ENCODE measurements at places on chromosomes 12 and 14.

- no peak for DNase-seq
Measured at GRCh38 chr12:116354950-116355783, 77.7 kb upstream of the MED13L start.

GRCh38 chr12:111024205-111024801, 103.9 kb upstream of the MYL2 start:
- peak; percentile 20 for DNase-seq

DNA sequence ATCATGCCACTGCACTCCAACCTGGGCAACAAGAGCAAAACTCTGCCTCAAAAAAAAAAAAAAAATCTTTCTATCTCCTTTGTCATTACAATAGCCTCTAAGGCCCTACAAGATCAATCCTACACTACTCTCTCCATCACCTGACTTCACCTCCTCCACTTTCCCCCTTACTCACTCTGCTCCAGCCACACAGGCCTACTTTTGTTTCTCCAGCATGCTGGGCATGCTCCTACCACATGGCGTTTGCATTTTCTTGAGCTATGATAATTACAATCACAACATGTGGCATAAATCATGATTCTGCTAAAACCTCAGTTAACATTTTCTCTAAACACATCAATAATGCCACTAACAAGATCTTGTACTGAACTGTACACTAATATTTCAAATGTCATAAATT, 7.8 kb downstream of the PPP1R13B start:
- DNase-seq, result no peak

GRCh38 chr14:59301354-59301753, 112.9 kb downstream of the DAAM1 start:
- DNase-seq, result no peak

- DNase-seq, result peak; percentile 52
Measured at GRCh38 chr14:78022059-78022458, 148.1 kb upstream of the NRXN3 start.

- DNase-seq, result no peak
Measured at GRCh38 chr12:113022563-113023297, 33.8 kb upstream of the DTX1 start.

- DNase-seq, result no peak
Measured at GRCh38 chr14:94175011-94175745, 1.1 kb downstream of the PPP4R4 start.

DNA sequence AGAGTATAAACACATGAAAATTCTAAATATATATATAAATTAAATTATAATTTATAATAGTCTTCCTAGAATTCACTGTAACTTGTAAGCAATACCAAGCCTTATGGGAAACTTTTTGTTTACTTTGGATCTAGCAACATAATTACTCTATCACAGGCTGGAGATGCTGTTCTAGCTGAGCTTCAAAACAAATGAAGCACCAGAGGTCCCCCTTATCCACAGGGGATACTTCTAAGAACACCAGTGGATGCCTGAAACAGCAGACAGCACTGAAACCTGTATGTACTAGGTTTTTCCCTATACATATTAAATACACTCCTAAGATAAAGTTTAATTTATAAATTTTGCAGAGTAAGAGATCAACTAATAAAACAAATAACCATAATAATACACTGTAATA, 96.6 kb downstream of the CDK17 start:
- DNase-seq, result no peak

- no peak for DNase-seq
Measured at GRCh38 chr12:93638095-93638494, 39.1 kb upstream of the CRADD start.

- DNase-seq, result no peak
Measured at GRCh38 chr12:4438834-4439596, 6.6 kb downstream of the FGF6 start.

- DNase-seq, result no peak
Measured at GRCh38 chr12:20527417-20528163, 159.3 kb downstream of the PDE3A start.

- DNase-seq, result no peak
Measured at GRCh38 chr14:30608533-30609006, 13.5 kb upstream of the SCFD1 start.

DNA sequence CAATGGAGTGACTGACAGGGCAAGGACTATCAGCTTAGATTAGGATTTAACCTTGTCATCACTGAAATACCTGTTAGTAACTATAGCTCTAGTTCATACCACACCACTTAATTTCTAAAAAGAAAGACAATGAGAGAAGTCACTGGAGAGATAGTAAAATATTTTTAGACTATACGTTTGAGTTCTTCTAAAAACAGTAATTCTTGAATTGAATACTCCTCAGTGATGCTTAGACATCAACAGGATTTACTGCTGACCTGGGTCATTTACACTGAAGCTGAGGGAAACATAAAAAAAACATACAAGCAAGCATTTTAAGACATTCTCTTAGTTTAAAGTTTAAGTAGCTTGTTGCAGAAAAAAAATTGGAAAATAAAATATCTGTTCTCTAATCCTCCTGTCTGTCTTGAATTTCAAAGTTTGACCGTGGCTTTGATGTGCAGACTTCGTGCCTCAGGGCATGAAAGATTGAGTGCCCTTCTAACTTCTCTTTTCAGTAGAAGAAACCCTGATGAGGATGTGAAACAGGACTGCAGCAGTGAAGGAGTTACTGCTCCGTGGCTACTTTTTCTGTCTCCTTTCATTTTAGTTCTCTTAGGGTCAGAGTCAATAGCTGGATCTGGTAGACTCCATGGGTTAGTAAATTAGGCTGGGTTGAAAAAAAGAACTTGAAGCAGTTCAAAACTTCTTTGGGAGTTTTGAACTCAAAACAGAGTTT, 172.2 kb downstream of the PTPRO start:
- no peak for DNase-seq

DNA sequence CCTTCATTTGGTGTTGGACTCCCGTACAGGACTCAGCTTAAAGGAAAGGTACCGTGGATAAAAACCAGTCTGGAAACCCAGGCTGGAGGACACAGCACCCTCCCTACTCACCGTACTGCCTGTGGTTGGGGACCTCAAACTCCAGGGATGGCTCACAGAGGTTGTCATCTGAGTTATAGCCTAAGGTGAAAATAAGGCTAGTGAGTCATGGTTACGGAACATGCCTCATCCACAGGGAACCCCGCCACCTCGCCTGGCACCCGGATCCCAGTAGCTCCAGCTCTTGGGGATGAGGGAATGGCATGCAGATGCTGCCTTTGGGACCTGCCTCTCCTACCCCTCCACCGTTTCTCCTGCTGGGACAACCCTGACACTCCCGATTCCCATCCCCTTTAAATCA, 36.8 kb upstream of the GPR68 start:
- no peak for DNase-seq

GRCh38 chr14:33808187-33808586, 142.7 kb downstream of the EGLN3 start:
- no peak for DNase-seq

GRCh38 chr12:3197131-3197818, 120.1 kb downstream of the TSPAN9 start:
- DNase-seq, result no peak

GRCh38 chr12:52531566-52532300, 11.5 kb upstream of the KRT5 start:
- DNase-seq, result no peak

DNA sequence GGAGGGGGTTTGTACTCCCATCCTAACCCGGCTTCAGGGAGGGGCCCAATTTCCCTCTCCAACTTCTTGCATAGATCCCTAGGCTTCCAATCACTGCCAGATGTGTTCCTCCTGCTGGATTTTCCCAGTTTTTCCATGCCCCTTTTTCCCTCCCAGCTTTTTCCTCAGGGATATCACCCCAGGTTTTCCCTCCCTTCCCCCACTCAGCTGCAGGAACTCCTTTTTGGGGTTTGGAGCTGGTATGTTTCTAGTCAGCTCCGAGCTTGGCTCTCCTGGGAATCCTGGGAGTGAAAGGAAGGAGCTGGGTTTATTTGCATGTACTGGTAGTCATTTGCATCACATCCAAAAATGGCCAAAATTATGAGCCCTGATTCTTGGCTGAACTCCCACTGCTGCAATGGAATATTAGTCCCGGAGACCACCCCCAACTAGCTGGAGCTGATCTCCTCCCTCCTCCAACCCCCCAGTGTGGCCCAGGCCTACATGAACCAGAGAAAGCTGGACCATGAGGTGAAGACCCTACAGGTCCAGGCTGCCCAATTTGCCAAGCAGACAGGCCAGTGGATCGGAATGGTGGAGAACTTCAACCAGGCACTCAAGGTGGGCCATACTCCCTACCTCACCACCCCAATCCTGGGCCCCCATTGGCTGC, 1.4 kb upstream of the RDH5 start:
- DNase-seq, result no peak

DNA sequence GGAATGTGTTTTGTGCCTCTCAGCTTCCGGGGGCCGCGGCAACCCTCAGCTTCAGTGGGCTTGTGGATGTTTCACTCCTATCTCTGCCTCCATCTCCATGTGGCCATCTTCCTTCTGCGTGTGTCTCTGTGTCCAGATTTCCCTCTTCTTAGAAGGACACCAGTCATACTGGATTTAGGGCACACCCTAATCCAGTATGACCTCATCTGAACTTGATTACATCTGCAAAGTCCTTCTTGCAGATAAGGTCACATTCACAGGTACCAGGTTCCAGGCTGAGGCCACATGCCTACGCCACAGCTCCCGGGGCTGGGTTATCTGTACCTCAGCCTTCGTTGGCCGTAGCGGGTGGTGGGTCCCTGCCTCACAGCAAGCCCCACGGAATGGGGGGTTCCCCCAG, 68.9 kb downstream of the ZNF664 start:
- no peak for DNase-seq

DNA sequence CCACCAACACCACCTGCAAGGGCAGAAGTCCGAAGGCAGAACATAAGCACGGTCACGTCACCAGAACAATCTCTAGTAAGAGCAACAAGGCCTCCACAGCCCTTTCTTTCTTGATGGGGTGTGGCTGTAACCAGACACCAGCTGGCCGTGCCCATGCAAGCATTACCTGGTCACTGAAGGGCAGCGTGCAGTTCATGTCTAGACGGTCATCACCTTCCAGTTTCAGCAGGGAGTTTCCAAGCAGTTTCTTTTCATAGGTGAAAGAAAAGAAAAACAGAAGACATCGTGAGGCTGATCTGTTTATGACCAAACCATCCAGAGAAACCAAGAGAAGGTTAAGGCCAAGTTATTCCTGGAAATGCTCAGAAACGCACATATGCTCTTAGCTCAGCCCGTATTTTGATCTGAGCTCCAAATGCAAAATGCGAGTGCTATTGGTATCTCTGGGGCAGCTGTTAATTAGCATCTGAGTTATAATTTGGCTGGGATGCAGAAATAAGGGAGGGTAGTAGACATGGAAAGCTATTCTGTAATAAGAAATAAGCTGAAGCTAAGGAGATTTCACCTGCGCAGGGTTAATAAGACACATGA, 42.5 kb downstream of the PRKAB1 start:
- DNase-seq, result no peak

DNA sequence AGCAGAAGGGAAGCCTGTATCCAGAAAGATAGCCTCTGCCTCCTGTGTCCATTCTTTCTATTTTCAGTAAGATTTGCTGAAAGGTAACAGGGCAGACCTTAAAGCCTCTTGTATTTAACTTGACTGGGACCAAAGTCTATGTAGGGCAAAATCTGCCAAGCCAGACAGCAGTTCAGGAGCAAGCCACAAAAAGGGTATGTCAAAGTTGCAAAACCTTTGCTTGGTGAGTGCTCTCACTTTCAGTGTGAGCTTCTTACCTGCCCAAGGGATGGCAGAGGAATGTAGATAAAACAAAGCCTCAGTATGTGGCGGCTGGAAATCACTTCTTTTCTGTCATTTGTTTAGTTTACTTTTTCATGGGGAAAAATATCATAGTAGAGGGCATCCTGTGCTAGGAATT, 63.1 kb downstream of the PLEKHG7 start:
- no peak for DNase-seq

- DNase-seq, result peak; percentile 32
Measured at GRCh38 chr14:100155049-100155621, 4.3 kb downstream of the DEGS2 start.

GRCh38 chr14:73634011-73634833, 10.6 kb upstream of the DNAL1 start:
- no peak for DNase-seq

DNA sequence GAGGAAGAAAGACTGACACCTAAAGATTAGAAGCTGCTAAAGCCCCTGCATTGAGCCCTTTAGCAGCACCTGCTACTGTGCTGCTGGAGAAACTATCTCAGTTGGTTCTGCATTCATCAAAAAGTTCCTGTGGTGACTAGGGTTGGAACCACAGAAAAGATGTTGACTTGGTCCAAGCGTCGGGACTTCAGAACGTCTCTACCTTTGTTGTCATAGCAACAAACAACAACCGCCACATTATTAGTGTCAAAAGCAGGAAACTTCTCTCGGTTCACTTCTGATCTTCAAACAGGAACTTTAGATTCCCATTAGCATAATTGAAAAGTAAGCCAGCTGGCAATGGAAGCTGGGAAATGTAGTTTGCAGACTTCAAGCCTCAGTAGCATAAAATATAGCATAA, 368.0 kb downstream of the SEC23A start:
- DNase-seq, result no peak

- DNase-seq, result no peak
Measured at GRCh38 chr12:130198026-130198662, 35.9 kb downstream of the FZD10 start.

DNA sequence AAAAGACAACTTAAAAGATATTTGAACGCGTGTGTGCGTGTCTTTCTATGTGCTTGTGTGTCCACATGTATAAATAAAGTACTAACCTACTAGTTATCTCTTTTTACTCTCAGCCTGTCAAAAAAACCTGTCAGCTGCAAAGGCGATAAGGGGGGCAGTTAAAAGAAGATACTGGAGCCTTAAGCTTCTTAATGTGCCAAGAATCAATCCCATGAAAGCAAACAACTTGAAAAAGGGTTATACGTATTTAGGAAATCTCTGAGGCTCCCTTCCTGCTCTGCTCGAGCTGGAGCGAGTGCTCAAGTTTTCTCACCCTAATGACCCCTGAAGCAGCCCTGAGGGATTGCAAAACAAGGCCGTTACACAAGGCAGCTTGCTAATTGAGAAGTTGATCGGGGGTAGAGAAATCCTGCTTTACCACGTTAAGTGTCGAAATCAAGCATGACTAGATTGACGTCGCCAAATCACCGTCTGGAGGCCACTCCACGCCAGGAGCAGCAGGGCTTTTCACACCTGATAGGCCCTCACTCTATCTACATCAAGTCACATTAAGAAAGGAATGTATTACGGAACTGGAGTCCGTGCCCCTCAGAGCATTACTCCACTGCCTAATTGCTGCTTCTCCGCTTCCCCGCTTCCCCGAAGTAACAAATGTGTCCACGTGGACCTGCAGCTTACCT, 32.4 kb downstream of the LMO3 start:
- DNase-seq, result no peak

GRCh38 chr12:31205054-31205453, 120.9 kb downstream of the SINHCAF start:
- no peak for DNase-seq
